ENCODE measurements at places on chromosomes 16 and 17. TPM values are rescaled to one million over a fixed set of nuclear protein-coding genes. Genes with fewer than 3 reads are reported as not detected.

TMEM98 gene
- 13.7 TPM for total RNA-seq

GRCh38 chr16:10078541-10078949 is 103.7 kb downstream of the GRIN2A start:
- H3K27ac ChIP-seq, result no peak overlapping the region
- H3K27me3 ChIP-seq, result no peaks in the 10 kb centered on the region

CIBAR2 gene
- total RNA-seq, result not detected

GRCh38 chr17:15501282-15501681 is 33.9 kb upstream of the CDRT4 start:
- H3K27me3 ChIP-seq, result no peaks in the 10 kb centered on the region
- H3K27ac ChIP-seq, result no peak overlapping the region

DNA sequence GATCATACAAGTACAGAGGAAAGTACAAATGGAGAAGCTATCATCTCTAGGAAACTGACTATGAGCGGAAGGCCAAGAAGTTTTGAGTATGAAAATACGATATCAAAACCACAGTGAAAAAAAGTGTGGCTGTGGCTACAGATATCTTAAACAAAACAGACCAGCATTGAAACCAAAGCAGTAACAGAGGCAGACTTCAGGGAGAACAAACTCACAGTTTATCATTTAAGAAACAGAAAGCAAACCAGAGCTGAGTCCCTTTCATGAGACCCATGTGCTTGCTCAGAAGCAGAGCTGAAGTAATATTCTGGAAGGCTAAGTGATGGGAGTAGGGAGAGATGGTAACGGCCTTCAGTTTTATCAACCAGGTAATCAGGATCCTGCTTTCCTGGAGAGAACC is 317.8 kb downstream of the CA10 start:
- H3K36me3 ChIP-seq, result no peaks in the 10 kb centered on the region
- H3K27ac ChIP-seq, result no peak overlapping the region
- no peak for DNase-seq
- H3K4me3 ChIP-seq, result no peak overlapping the region
- no peaks in the 10 kb centered on the region for H3K27me3 ChIP-seq

DNA sequence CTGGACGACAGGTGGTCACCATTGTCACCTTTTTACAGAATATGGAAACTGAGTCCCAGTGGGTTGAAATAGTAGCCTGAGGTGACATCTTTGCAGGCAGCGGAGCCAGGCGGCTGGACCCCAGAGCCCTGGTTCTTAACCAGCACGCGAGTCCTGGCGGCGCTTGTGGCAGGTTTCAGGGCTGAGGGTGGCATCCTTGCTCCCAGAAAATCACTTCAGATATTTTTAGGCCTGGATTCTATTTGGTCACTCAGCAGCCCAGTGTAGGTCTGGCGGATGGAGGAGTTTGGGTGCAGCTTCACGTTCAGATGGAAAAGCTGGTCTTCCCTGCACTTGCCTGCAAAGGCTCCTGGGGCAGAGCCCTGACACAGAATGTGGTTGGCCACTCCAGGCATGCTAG is 354.0 kb downstream of the SNX29 start:
- H3K4me1 ChIP-seq, result peaks cover 6% of the 10 kb centered on the region
- no peaks in the 10 kb centered on the region for H3K36me3 ChIP-seq
- H3K27me3 ChIP-seq, result no peaks in the 10 kb centered on the region
- DNase-seq, result no peak
- H3K27ac ChIP-seq, result no peak overlapping the region

PIPOX gene
- 189 TPM for total RNA-seq

MMP28 gene
- 0.75 TPM for total RNA-seq

DNA sequence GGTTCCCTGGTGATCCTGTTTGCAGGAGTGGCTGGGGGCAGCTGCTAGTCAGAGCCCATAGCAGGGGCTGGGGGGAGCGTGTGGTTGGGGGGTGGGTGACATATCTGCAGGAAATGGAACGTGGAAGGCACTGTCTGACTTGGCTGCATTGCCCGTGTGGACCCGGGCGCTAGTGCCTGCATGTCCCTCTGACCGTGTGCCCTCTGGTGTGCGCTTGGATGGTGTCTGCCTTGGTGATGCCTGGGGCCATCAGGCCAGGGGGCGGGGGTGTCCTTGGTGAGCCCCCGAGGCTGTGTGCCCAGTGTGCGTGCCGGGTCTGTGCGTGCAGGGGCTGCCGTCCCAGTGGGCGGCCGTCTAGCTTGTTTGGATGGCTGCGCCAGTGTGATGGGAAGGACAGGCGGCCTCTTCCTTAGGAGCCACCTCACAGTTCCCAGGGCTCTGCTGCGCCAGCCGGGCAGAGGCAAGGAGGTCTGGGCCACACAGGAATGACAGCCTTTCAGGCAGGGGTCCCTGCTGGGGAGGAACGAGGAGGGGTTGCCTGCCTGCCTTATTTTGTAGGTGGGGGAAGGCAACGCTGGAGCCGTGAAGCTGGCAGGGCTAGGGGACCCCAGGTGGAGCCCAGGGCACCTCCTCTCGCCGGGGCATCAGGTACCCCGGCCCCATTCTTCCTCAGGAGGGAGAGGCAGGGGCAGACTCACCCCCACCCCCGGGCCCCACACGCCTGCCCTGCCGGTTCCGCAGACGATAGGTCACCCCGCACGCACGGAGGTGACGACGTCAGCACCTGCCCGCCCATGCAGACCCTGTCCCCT is 693 bp downstream of the NDRG4 start:
- H3K4me1 ChIP-seq, result peaks cover 6% of the 10 kb centered on the region
- H3K27ac ChIP-seq, result no peak overlapping the region
- H3K27me3 ChIP-seq, result no peaks in the 10 kb centered on the region
- no peak overlapping the region for H3K4me3 ChIP-seq

- no peak for DNase-seq
- H3K36me3 ChIP-seq, result peaks cover 21% of the 10 kb centered on the region
- no peaks in the 10 kb centered on the region for H3K27me3 ChIP-seq
- H3K27ac ChIP-seq, result no peak overlapping the region
- peaks cover 20% of the 10 kb centered on the region for H3K4me1 ChIP-seq
Observed at GRCh38 chr16:8623634-8624033, 2.1 kb downstream of the METTL22 start.

DNA sequence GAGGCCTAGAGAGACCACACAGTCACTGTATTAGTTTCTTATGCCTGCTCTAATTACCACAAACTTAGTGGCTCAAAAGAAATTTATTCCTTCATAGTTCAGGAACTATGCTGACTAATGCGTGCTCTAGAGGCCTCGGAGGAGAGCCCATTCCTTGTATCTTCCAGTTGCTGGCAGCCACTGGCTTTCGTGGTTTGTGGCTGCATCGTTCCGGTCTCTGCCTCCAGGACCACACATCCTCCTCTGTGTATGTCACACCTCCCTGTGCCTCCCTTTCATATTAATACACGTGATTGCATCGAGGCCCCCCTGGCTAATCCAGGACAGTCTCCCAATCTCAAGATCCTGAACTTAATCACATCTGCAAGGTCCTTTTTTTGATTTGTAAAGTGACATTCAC is 16.9 kb upstream of the MYLK3 start:
- H3K27ac ChIP-seq, result no peak overlapping the region
- no peak overlapping the region for H3K4me3 ChIP-seq
- H3K27me3 ChIP-seq, result no peaks in the 10 kb centered on the region
- no peak for DNase-seq
- no peaks in the 10 kb centered on the region for H3K4me1 ChIP-seq

NECAB2 gene
- 2.7 TPM for total RNA-seq

DNA sequence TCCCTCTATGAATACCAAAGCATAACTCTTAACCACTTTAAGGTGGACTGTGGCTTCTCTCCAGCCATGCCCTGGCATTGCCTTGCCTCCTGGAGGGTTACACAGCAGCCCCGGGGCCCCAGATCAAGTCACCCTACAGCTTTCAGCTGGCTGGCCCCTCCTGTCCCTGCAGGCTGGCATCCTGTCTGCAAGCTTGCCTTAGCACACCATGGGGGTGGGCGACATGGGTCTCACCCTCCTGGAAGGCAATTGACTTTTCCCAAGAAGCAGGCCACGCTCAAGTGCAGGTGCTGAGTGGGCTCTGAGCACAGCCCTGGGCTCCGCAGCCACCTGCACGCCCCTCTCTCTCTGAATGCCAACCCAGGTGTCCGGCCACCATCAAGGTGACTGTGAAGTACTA is 25.8 kb upstream of the AKTIP start:
- H3K4me3 ChIP-seq, result no peak overlapping the region
- H3K27ac ChIP-seq, result no peak overlapping the region
- H3K36me3 ChIP-seq, result no peaks in the 10 kb centered on the region
- DNase-seq, result no peak

DNA sequence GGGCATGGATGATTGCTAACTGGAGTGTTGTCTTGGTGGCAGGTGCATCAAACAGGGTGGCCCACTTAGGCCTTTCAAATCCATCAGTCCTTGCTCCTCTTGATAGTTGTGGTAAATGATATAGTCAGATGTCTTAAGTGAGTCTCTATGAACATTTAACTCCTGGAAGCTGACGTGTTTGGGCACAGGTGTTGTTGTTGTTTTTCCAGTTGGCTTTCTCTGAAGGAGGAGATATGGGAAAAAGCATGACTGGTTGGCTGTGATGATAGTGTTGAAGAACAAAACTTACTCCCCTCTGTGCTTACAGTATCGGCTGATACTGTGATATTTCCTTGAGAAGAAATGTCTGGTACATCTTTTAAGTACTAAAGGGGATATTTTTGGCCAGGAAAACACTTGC is 18.0 kb downstream of the TNRC6A start:
- H3K27me3 ChIP-seq, result no peaks in the 10 kb centered on the region
- no peak for DNase-seq
- no peak overlapping the region for H3K4me3 ChIP-seq
- H3K27ac ChIP-seq, result no peak overlapping the region
- H3K36me3 ChIP-seq, result peaks cover 3% of the 10 kb centered on the region

- peaks cover 6% of the 10 kb centered on the region for H3K36me3 ChIP-seq
- no peak overlapping the region for H3K4me3 ChIP-seq
- peak overlapping the region; percentile 74 for H3K27ac ChIP-seq
- DNase-seq, result no peak
Observed at GRCh38 chr16:72050769-72051464, 3.4 kb upstream of the HP start.

C16orf46 gene
- total RNA-seq, result 0.08 TPM

GRCh38 chr16:12518241-12519175 is 285.2 kb downstream of the CPPED1 start:
- H3K4me3 ChIP-seq, result no peak overlapping the region
- H3K27ac ChIP-seq, result no peak overlapping the region
- no peaks in the 10 kb centered on the region for H3K36me3 ChIP-seq
- DNase-seq, result no peak

C16orf95 gene
- 5.0 TPM for total RNA-seq

GRCh38 chr16:7888411-7888810 is 555.8 kb downstream of the RBFOX1 start:
- no peaks in the 10 kb centered on the region for H3K4me1 ChIP-seq
- H3K27ac ChIP-seq, result no peak overlapping the region
- H3K27me3 ChIP-seq, result no peaks in the 10 kb centered on the region
- DNase-seq, result no peak

DNA sequence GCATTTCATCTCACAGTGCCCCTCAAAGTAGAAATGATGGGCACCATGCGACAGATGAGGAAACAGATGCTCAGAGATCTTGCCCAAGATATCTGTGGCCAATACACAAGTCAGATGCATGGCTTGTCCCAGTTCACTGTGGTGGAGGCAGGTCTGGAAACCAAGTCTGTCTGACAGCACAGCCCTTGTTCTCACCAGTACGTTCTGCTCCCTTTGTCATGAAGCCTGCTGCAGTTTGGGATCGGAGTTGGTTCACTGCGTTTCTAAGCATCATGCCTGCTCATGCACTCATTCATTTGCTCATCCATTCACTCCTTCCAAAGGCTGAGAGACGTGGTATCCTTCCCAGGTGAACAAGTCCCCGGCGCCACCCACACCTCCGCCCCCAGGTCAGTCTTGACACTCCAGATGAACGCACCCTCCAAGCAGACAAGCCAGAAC is 27.2 kb upstream of the MEAK7 start:
- H3K36me3 ChIP-seq, result no peaks in the 10 kb centered on the region
- H3K27me3 ChIP-seq, result no peaks in the 10 kb centered on the region
- DNase-seq, result no peak
- H3K4me1 ChIP-seq, result no peaks in the 10 kb centered on the region

RASL10B gene
- 0.42 TPM for total RNA-seq

- no peak overlapping the region for H3K4me3 ChIP-seq
- no peak for DNase-seq
- peaks cover 16% of the 10 kb centered on the region for H3K4me1 ChIP-seq
- H3K27me3 ChIP-seq, result no peaks in the 10 kb centered on the region
- no peak overlapping the region for H3K27ac ChIP-seq
Observed at GRCh38 chr17:48150597-48151001, 43.0 kb downstream of the SNX11 start.

GRCh38 chr17:30586818-30587595 is 109.8 kb downstream of the GOSR1 start:
- no peak overlapping the region for H3K4me3 ChIP-seq
- no peak overlapping the region for H3K27ac ChIP-seq
- DNase-seq, result no peak
- H3K27me3 ChIP-seq, result no peaks in the 10 kb centered on the region
- no peaks in the 10 kb centered on the region for H3K36me3 ChIP-seq

DNA sequence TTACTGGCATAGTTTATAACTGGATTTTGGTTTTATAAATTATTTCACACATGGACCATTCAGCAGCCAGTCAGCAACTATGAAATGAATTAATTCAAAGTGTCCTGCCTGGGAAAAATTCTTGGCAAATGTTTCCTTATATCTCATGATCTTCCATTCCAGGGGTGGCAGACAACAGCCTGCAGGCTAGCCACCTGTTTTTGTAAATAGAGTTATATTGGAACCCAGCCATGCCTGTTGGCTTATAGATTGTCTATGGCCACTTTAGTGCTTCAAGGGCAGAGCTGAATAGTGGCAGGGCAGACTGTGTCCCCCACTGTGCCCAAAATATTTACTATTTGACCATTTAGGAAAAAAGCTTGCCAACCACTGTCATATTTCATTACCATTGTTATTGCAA is 613.7 kb downstream of the TMEM114 start:
- H3K4me1 ChIP-seq, result no peaks in the 10 kb centered on the region
- H3K27me3 ChIP-seq, result no peaks in the 10 kb centered on the region
- H3K27ac ChIP-seq, result no peak overlapping the region
- H3K36me3 ChIP-seq, result no peaks in the 10 kb centered on the region
- H3K4me3 ChIP-seq, result no peak overlapping the region

Measured in liver (tissue), 10 donors.